Caudate nucleus (tissue), 63 donors: ENCODE measurements at places on chromosomes 2 and 18.

DNA sequence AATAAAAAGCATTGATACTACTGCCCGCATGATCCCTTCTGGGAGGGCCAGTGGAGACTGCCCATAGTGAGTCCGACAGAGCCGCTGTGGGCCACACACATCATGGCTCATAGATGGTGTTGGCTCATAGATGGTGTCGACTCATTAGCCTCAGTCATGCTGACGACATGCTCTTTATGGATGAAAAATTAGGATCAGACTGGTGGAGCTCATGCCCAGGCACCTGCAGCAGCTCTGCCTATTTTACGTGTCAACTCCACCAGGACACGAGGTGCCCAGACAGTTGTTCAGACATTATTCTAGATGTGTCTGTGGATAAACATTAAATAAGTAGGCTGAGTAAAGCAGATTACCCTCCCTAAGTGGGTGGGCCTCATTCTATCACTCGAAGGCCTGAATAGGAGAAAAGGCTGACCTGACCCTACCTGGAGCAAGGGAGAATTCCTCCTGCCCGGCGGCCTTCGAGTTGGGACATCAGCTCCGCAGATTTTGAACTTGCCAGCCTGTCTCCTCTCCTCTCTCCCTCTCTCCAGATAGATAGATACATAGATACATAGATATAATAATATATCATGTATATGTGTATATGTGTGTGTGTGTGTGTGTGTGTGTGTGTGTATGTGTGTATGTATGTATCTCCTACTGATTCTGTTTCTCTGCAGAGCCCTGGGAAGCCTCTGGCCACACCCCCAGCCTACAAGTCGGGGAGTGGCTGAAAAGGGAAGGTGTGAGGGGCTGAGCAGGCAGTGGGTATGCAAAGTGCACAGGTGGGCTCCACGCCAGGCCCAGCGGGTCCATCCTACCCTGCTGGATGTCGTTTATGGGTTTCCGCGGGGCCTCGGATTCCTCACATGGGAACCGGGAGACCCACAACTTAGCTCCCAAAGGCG lies 13.6 kb upstream of the TEX51 start:
- DNase-seq = no peak

DNA sequence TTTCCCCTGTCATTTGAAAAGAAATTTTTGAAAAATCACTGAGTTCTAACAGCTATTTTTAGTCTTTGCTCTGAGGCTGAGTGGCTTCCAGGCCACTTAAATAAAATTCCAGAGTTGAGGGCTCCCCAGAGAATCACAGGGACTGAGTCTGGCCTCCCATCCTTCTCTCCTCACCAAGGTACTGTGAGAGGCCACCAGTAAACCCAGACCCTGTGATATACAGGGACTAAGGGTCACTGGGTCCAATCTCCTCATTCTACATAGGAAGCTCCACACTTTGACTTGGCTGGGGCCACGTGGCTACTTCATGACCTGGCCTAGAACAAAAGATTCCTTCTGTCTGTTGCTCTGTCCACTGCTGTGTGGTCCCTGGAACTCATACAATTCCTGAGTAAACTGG lies 123.2 kb upstream of the CDCA7 start:
- DNase-seq = no peak

DNA sequence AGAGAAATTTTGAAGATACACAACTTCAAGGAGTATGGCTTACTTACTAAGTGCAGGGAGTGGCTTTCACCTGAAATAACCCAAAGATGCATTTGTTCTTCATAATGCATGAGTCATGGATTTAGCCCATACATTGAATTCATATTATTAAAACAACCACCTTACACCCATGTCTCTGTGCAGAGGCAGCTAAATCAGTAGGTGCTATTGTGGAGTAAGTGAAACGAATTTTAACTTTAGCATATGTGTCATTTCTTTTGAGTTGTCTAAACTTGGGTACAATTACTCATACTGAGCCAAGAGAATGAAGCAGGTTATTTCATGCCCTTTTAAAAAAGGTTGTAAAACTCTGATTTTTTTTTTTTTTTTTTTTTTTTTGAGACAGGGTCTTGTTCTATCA lies 11.0 kb upstream of the ANKRD29 start:
- DNase-seq = no peak

- no peak for DNase-seq
These were observed 8.5 kb downstream of the OTX1 start for GRCh38 chr2:63058921-63059792.

DNA sequence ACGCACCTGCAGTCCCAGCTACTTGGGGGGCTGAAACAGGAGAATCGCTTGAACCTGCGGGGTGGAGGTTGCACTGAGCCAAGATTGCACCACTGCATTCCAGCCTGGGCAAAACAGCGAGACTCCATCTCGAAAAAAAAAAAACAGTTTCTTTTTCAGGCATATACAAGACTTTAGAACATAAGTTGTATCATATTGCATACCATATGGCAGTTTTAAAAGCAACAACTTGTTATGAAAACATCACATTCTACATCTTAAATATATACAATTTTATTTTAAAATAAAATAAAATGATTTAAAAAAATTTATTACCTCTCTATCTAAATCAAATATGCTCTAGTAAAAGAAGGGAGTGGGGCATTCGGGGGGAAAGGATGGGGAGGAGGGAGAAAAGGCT lies 39.4 kb upstream of the SP5 start:
- DNase-seq = no peak

DNA sequence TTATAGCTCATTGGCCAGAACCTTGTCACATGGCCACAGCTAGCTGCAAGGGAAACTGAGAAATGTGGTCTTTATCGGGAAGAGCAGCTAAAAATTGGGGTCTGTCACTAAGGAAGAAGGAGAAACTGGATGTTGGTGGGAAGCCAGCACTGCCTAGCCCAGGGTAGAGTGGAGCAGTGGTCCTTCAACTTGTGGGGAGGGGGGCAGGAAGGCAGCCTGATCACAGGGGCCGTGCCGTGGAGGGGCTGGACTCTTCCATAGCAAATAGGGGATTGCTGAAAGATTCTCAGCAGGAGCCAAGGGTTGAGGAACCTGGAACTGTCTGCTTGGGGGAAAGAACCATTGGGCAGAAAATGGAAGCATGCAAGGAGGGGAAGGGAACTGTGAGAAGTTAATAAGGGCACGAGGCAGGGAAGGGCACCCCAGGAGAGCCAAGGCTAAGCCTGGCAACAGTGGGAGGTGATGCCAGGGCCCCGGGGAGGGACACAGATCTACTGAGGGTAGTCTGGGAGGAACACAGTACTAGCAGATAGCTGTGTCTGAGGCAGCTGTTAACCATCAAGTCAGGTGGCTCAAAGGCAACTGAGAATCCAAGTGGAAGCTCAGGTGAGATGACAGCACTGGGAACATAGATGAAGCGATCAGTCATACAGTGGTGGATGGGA lies 5.9 kb upstream of the NEURL3 start:
- DNase-seq = no peak
